ENCODE measurements at places on chromosomes 16 and 17.

DNA sequence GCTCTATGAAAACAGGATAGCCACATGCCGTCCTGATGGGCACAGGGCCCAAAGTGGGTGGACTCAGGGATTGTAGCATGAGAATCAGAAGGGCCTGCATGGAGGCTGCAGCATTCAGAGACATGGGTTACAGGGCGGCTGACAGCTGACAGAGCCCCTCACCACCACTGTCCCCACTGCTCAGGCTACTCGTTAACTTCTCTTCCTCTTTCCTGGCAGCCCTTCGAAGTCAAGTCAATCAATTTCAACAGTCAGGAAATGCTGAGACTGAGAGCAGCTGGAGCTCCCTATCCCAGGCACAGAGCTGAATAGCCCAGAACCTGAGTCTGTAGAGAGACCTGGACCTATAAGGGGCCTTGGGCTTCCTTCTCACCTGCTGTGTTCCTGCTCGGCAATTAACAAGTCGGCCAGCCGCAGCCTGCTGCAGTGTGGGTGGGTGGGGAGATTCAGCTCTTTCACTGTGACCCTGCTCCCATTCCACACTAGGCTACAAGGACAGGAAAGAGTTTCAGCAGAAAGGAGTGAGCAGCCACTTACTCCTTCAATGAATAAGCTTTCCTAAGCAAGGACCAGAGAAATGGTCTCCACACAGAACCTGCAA is 76.9 kb downstream of the TEX14 start:
- no peak for DNase-seq

GRCh38 chr17:72588961-72589360 is 468.1 kb downstream of the SOX9 start:
- no peak for DNase-seq

GRCh38 chr16:47262938-47263337 is 119.2 kb upstream of the NETO2 start:
- no peak for DNase-seq

GRCh38 chr17:77167472-77168306 is 26.9 kb downstream of the SEC14L1 start:
- DNase-seq: no peak

DNA sequence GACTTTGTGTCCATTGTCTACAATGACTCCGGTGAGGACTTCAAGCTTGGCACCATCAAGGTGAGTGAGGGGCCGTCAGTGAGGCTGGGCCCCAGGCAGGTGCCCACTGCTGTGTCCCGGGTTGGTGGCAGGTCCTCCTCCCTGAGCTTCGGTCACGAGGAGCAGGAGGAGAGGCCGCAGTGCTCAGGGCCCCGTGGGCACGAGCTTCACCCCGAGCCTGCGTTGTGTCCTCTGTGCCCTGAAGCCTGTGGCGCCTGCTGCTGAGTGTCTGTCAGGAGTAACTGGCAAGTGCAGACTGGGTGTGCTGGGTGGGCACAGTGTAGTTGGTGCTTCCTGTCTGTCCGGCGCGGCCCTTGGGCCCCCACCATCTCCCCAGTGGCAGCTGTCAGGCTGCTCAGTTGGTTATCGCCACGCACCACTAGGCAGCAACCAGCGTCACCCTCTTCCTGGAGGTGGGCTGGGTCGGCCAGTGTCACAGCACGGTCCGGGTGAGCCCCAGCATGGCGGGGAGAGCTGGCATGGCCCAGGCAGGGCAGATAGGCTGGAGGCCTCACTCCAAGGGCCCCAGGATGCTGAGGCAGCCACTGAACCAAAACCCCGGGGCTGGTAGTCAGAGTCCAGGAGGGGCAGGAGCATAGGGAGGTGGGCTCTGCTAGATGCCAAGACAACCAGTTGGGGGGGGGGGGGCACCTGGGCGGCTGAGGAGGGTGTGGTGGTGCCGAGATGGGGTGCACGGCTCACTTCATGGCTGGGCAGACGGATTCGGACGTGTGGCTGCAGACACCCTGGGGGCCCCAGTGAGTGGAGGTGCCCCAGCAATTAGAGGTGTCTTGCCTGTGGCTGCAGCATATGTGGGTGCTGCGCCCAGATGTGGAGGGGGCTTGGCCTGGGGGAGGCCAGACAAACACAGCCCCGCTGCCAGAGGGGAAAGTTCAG is 39.3 kb downstream of the TSC2 start:
- no peak for DNase-seq

DNA sequence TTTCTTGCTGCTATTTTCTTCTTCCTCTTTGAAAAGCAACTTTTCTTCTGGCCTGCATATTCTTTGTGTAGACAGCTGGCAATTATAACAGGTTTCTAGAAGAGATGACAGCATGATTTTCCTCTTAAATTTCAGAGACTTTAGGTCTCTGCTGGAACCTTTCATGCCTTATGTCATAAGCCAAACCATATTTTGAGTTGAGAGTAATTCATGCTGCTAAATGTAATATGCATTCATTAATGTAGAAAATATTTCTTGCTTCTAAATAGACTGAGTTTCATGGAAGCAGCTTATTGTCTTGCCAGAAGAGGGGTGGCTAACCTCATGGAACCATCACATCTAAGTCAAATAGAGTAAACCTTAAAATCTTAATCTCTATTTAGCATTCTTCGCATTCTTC is 25.9 kb upstream of the ABCA9 start:
- no peak for DNase-seq

DNA sequence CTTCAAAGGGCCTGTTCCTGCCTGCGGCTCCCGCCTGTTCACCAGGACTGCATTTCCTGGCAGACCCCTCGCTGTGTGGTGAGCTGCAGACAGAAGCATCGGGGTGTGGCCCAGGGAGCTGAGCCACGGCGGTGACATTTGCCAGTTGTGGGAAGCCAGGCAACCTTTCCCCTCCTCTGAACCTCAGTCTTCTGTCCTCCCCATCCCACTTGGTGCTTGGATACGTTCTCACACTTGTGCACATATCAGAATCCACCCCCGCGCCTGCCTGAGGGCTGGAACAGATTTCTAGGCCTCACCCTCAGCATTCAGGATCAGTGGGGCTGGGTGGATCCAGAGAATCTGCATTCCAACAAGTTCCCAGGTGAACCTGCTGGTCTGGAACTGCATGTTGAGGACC is 63.5 kb downstream of the CRISPLD2 start:
- DNase-seq: peak; percentile 52

- DNase-seq: no peak
These were observed 186.3 kb upstream of the SOX9 start for GRCh38 chr17:71934520-71934919.

DNA sequence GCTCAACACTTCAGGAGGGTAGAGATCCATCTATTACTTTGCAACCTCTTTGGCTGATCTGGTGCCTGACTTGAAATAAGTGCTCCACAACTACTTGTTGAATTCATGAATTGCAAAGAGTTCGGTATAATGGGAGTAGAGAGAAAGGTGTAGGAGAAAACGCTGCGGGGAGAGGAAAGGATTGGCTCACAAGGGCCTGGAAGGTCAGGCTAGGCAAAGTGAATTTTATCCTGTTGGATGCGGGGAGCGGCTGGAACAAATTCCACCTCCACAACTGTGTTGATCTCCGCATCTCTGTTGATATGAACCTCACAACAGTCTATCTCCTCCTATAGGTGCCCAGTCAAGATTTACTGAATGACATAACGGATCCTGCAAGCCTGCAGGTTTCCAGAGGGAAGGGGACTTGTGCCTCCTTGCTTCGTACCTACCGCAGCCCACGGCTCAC is 684 bp downstream of the SLX4 start:
- no peak for DNase-seq

GRCh38 chr16:81567087-81567486 is 122.5 kb downstream of the CMIP start:
- DNase-seq: no peak

GRCh38 chr16:78198288-78198687 is 98.8 kb downstream of the WWOX start:
- no peak for DNase-seq
